ENCODE measurements at places on chromosomes 6 and 20.

DNA sequence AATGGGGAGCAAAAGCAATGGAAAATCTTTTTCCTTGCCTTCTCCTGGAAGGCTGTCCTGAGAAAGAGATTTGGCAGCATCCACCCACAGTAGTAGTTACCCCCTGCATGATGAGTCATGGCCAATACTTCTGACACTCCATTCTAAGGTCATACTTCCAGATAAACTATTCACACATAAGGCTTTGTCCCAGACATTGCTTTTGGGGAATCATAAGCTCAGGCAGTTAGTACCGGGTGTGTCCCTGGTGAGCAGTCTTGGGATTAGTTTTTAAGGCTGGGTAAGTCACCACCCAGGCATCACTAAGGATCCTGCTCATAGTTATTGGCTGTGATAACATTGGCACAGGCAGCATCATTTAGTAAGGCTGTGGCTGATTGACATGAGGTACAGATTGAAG lies 160.6 kb upstream of the GGTLC1 start:
- DNase-seq, result no peak

DNA sequence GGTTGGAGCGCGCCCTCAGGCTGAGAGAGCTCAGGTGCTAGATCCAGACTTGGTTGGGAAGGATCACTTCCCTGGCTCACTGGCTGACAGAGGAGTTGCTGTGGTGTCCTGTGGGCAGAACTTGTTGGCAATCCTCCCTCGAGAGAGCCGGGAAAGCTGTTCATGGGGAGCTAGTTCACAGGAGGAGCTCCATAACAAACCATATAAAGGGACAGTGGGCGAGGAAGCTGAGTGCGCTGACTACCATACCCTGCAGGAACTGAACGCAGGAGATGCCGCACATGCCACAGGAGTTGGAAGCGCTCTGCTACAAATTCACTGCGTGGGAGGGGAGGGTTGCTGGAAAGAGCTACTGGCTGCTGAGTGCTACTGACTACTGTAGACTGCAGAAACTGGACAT lies 243.2 kb downstream of the OGFRL1 start:
- DNase-seq, result no peak

DNA sequence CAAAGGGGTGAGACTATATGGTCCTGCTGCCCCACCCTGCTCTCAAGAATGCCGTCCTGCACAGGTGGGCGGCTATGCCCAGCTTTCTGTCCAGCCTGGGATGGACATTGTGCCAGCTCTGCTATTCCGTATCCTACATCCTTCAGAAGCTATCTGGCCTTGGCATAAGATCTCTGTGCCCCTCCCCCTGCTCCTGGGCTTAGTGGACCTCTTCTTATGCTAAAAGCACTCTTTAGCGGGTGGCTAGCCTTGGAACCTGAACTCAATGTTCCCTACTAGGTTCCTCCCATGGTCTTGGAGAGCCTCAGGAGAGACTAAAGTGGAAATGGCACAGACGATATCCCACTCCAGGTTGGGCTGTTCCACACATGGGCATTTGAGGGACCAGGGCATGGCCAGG lies 22.5 kb downstream of the SCUBE3 start:
- no peak for DNase-seq

DNA sequence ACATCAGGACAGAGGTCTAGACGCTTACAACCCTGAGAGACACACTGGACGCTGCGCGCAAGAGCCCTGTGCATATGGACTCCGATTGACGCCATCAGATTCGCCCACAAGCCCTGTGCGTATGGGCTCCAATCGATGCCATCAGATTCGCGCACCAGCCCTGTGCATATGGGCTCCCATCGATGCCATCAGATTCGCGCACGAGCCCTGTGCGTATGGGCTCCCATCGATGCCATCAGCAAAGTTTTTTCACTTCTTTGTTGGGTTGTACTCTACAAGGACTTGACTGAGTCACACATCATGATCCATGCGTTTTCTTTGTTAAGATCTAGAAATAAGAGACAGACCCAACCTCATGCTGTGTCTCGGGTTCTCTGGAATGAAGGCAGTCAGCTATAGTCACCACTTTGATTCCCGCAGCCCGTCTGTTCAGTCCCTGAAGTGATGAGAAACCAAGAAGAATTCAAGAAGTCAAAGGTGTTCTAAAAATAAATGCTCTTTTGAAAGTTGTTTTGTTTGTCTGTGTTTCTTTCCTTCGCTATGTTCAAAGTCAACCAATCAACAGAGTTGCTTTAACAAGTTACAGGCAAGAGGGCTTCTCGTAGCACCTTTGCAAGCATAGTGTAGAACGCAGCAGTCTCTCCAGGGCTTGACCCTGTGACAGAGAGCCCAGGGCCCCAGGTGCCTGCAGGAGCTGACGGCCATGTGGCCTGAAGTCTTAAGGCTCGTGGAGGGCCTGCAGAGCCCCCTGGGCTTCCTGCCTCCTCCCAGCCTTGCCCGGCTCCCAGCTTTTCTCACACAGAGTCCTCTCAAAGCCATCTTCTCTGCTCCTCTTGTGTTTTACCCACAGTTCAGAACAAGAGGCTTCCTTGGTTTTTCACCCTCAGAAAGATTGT lies 7.9 kb downstream of the RPS6KA2 start:
- DNase-seq, result no peak

DNA sequence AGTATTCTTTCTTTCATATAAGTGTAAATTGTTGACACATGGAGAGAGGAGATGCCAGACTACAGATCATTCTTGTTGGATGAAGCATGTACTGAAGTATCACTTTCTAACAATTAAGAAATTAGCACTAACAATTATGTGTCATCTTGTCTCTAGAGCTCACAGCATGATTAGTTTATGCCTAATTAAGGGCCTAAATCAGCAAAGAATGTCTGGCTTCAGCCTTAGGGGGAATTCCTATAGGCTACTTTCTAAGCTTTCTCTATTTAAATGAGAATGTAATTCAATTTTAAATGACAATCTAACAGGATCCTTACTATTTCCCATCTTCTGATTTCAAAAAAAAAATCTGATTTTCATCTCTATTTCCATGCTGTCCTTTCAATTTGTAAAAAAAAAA lies 371.0 kb downstream of the EPHA7 start:
- no peak for DNase-seq

DNA sequence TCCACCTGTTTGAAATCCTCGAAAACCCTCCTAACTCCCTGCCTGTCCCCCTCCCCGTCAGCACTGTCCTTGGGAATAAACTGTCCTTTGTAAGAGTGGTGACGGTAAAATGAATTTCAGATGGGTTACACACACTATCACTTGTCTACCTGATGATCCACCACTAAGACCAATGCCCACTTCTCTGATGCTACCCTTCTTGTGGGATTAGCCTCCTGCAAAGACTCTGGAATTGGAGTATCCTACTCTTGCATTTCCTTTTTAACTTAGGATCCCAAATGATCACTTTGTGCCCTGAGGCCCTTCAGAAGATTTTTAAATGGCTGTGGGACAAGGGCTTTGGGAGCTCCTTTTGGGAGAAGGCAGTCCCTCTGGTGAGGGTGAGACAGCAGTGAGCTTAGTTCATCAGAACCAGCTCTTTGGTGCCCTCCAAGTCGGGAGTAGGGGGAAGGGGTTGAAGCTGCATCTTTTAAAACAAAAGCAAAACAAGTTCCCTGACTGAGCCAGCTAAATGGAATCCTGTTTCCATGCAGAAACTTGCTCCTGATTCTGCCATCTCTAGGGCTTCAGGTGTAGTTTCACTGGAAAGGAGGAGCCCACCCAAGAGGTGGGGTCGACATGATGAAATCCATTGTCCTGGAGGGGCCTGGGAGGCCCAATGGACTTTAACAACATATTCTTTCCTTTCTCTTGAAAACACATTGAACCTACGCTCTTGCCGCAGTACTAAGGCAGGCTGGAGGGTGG lies 86.5 kb downstream of the ASXL1 start:
- DNase-seq, result no peak

DNA sequence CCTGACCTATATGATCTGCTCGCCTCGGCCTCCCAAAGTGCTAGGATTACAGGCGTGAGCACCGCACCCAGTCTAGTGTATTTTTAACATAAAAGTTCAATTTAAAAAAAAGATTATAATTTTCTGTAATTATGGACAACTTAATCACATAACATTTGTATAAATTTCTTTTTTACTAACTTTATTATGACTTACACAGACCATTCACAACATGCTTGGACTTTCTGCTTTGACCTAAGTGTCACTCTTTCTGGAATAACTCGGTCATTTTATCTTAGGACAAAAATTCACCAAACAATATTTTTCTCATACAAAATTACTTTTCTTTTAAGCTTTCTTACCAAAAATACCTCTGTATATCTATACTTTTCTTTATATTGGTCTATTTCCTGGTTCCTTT lies 15.4 kb upstream of the IL22RA2 start:
- no peak for DNase-seq

- no peak for DNase-seq
Measured at GRCh38 chr6:71460933-71461332, 172.3 kb downstream of the OGFRL1 start.

DNA sequence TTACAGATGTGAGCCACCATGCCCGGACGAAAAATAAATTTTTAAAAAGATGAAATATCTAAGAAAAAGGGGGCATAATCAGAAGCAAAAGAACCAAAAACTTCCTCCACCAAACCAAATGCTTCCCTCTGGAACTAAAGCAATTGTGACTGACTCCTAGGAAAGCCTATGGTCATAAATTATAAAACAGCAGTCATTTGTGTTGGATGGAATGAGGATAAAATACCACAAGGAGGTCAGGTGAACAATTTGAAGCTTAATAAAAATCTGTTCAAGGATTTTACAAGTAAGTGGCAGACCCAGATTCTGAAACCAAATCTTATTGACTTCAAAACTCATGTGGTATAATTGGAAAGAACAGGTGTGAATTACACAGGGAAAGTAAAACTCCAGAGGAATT lies 114.5 kb downstream of the KIF13A start:
- DNase-seq, result no peak

- DNase-seq, result no peak
Measured at GRCh38 chr6:25973923-25974555, 11.4 kb downstream of the TRIM38 start.

DNA sequence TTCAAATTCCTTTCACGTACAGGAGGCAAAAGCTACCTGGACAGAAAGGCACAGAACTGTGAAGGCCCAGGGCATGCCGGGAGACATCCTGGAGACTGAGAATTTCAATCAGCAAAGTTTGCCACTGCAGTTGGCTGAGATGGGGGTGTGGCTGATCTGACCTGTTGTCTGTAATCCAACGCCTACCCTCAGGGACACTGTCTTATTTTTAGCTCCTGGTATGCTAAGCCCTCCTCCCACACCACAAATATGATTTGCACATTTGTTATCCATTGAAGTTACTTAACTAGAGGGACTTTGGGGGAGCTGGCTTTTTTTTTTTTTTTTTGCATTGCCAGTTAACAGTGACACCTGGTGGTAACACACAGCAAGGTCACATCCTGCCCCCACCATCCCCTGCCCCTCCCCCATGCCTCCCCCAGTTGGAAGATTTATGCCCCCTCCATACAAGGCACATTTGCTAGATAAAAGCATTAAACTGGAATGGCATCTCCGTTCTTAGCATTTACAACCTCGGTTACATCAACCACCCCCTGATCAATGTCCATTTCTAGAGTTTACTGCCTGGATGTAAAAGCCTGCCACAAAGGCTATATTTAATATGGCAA lies 40.4 kb downstream of the TTI1 start:
- peak; percentile 30 for DNase-seq

DNA sequence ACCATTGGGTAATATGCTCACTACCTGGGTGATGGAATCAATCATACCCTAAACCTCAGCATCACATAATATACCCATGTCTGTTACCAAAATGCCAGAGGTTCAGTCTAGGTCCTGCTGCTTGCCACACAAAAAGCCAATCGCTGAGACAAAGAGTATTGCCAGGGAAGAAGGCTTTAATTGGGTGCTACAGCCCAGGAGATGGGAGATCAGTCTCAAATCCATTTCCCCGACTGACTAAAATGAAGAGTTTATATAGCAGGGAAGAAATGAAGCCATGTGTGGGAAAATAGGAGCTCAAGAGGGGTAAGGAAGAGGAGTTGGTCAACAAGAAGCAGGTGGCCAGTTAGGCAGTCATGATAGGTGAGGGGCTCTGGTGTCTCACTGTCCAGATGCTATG lies 149.6 kb downstream of the QRSL1 start:
- no peak for DNase-seq

GRCh38 chr20:8722277-8722928 lies 346.5 kb upstream of the PLCB4 start:
- DNase-seq, result peak; percentile 24

GRCh38 chr6:82396964-82397751 lies 33.5 kb downstream of the TPBG start:
- no peak for DNase-seq

DNA sequence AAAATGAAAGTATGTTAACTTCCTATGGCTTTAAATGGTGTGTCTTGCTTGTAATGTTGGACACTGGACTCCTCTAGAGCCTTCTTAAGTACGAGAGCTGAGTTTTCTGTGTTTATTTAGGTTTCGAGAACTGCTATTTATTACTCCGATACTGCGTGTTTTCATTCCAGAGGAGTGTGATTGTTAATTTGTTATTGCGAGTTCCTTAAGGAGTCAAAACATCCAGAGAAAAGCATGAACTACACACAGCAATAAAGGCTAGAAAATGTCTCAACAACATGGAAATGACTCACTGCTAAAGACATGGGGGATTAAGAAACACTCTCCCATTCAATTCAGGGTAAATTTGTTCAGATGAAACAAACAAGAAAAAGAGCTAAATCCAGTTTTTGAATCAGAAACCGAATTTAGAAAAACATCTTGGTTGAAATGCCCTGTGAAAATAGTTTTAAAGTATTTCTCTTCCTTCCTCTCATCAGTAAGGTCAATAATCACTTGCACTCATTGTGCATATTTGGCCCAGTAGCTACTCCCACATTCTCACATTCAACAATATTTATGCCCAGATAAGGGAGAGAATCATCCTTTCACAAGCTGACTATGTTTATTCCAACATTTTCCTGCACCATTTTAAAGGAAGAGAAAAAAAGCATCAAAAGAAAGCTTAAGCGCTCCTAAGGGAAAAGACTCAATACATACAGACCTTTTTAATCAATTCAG lies 36.0 kb downstream of the ATXN1 start:
- DNase-seq, result no peak

DNA sequence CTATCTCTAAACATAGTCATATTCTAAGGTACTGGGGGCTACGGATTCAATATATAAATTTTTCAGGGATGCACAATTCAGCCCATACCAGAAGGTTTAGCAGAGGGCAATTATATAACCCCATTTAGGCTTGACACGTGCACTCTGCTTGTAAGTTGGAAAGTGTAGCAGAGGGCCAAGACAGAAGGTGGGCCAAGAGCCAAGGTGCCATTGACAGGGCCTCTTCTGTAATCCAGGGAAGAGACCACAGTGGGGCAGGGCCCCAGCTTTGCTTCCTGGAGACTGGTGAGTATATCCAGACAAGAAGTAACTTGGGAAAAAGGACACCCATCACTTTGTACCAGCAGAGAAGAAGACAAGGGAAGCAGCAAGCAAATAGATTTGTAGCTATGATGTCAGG lies 672.4 kb upstream of the MARCKS start:
- no peak for DNase-seq

DNA sequence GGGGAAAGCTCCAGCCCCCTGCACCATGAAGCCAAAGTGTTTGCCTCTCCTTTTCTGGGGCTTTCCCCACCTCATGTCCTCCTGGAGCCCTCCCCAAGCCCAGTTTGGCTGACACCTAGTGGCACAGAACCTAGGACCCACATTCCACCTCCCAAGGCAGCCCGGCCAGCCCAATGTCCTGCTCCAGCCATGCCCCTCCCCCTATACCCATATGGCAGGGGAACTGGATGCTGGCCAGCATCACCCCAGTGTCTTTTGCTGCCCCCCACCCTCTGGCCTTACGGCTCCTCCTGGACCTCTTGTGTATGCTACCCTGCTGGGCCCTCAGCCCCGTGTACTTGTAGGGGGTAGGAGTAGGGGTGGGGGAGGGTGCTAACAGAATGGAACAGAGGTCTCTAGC lies 170.1 kb downstream of the KIF6 start:
- no peak for DNase-seq

- DNase-seq, result no peak
Measured at GRCh38 chr20:6921717-6922386, 154.4 kb downstream of the BMP2 start.
